Activated CD4-positive, alpha-beta memory T cell treated with anti-CD3 and anti-CD28 coated beads, Interleukin-2, amount 10 ng/mL, durations not matched to agents 7 days and 5 days (primary cell): ENCODE measurements at places on chromosomes 1 and 21.

DNA sequence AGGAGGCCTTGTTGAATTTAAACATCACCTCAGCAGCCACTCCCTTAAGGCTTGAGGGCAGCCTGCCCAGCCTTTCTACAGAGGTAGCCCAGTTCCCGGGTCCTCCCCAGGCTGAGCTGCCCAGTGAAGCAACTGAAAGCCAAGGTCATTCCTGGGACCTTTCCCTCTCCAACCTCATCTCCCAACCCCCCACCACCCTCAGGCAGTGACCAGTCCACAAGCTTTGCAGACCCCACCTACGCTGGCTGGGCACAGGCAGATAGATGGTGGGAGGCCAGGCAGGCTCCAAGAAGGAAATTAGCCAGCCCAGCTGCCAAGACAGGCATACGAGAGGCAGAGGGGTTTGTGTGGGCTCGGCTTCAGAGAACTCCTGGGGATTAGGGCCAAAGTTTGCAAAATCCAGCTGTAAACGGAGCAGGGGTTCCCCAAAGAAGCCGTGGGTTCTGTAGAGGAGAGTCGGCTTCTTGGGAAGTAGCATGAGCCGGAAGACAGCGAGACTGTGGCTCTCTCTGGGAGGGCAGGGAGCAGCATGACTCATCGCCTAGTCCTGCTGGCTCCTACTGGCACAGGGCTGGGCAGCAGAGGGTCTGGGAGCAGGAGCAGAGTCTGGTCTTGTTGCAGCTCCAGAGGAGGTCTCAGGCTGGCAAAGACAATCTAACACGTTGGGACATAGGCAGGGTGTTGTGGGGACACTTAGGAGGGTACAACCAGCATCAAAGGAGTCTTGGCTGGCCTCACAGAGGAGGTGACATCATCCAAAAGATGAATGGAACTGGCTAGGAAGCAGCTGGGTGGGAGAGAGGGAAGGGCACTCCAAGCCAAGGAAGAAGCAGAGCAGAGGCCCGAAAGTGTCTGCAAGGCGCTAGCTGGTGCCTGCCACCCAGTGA, 2.8 kb upstream of the ZC3H12A start:
- H3K4me3 ChIP-seq = no peak overlapping the region
- no peak overlapping the region for H3K27ac ChIP-seq
- H3K27me3 ChIP-seq = no peaks in the 10 kb centered on the region
- DNase-seq = no peak
- peaks cover 17% of the 10 kb centered on the region for H3K36me3 ChIP-seq

- no peak overlapping the region for H3K4me3 ChIP-seq
- H3K27me3 ChIP-seq = peaks cover 21% of the 10 kb centered on the region
- H3K4me1 ChIP-seq = no peaks in the 10 kb centered on the region
- no peak overlapping the region for H3K27ac ChIP-seq
These were observed 20.8 kb downstream of the CAMK2N1 start for GRCh38 chr1:20465187-20465586.

DNA sequence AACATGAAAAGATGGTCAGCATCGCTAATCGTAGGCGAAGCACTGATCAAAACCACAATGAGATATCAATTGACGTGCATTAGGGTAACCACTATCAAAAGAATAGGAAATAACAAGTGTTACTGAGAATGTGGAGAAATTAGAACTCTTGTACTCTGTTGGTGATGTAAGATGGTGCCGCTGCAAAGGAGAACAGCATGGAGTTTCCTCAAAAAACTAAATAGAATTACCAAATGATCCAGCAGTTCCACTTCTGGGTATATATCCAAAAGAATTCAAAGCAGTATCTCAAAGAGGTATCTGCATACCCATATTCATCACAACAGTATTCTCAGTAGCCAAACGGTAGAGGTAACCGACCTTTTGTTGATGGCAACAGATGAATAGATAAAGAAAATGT, 8.3 kb upstream of the CD101 start:
- no peak overlapping the region for H3K27ac ChIP-seq
- peaks cover 4% of the 10 kb centered on the region for H3K27me3 ChIP-seq
- no peak for DNase-seq
- no peaks in the 10 kb centered on the region for H3K36me3 ChIP-seq
- peaks cover 9% of the 10 kb centered on the region for H3K4me1 ChIP-seq

- no peaks in the 10 kb centered on the region for H3K4me1 ChIP-seq
- peaks cover 7% of the 10 kb centered on the region for H3K27me3 ChIP-seq
- H3K27ac ChIP-seq = no peak overlapping the region
- DNase-seq = no peak
These were observed 171.4 kb upstream of the HMGB4 start for GRCh38 chr1:33692206-33693188.

- peaks cover 16% of the 10 kb centered on the region for H3K4me1 ChIP-seq
- H3K36me3 ChIP-seq = peaks cover 2% of the 10 kb centered on the region
- H3K4me3 ChIP-seq = no peak overlapping the region
- no peak overlapping the region for H3K27ac ChIP-seq
- no peak for DNase-seq
These were observed 242.8 kb downstream of the DISC1 start for GRCh38 chr1:231869364-231869763.

DNA sequence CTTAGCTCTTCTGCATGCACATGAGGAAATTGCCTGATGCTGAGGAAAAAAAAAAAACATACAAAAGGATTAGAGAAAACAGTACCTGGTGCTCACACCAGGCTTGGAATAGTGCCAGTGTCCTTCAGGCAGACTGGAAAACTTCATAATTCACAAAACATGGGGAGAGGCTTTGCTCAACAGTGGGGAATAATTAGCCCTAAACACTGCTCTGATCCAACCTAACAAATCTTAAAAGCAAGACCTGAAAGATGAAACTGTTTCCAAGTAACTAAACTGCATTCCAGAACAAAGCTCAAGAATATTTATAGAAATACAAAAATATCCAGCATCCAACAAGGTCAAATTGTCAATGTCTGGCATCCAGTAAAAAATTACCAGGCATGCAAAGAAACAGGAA, 124.8 kb downstream of the AK5 start:
- no peak for DNase-seq
- H3K4me3 ChIP-seq = no peak overlapping the region
- no peaks in the 10 kb centered on the region for H3K27me3 ChIP-seq
- H3K36me3 ChIP-seq = no peaks in the 10 kb centered on the region
- no peak overlapping the region for H3K27ac ChIP-seq
- no peaks in the 10 kb centered on the region for H3K4me1 ChIP-seq

GRCh38 chr1:168893359-168893801, 164.4 kb upstream of the DPT start:
- peaks cover 27% of the 10 kb centered on the region for H3K27me3 ChIP-seq
- H3K27ac ChIP-seq = no peak overlapping the region
- no peaks in the 10 kb centered on the region for H3K4me1 ChIP-seq
- H3K36me3 ChIP-seq = no peaks in the 10 kb centered on the region
- DNase-seq = no peak
- no peak overlapping the region for H3K4me3 ChIP-seq

DNA sequence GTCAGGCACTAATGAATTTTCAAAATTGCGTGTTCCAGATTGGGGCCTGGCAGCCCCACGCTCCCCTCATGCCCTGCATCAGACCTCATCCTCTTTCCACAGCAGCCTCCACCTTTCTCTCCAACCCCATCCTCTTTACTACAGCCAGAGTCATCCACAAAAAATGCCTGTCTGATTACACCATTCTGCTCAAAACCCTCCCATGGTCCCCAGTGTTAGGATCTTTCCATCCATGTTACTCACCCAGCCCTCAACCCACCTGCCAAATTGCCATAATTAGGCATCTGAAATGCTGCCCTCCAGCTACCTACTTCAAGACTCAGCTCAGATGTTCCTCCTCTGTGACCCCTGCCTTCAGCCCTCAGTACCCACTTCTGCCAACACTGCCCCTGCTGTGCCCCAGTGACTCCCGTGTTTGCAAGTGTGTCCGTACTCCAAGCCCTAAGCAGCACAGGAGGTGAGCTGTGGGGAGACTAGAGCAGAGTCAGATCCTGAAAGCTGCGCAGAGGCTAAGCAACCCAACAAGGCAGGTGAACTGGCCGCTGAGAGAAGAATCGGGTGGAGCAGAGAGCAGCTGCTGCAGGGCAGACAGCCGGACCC, 715 bp upstream of the ARTN start:
- H3K4me1 ChIP-seq = peaks cover 11% of the 10 kb centered on the region
- DNase-seq = no peak
- H3K36me3 ChIP-seq = no peaks in the 10 kb centered on the region
- no peak overlapping the region for H3K4me3 ChIP-seq

DNA sequence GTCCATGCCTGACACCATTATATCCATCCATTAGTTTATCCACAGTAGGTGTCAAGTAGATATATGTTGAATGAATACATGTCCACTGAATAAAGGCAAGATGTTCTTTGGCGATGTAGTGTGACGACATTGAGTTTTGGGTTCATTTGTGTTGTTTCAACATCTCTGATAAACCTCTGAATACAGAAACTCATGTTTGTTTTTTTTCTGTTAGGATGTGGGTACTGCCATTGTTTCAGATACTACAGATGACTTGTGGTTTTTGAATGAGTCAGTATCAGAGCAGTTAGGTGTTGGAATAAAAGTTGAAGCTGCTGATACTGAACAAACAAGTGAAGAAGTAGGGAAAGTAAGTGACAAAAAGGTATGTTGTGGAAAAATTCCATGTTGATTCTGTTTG, 28.1 kb downstream of the MDM4 start:
- no peak for DNase-seq
- no peaks in the 10 kb centered on the region for H3K27me3 ChIP-seq
- peaks cover 90% of the 10 kb centered on the region for H3K36me3 ChIP-seq
- H3K4me1 ChIP-seq = peaks cover 54% of the 10 kb centered on the region

DNA sequence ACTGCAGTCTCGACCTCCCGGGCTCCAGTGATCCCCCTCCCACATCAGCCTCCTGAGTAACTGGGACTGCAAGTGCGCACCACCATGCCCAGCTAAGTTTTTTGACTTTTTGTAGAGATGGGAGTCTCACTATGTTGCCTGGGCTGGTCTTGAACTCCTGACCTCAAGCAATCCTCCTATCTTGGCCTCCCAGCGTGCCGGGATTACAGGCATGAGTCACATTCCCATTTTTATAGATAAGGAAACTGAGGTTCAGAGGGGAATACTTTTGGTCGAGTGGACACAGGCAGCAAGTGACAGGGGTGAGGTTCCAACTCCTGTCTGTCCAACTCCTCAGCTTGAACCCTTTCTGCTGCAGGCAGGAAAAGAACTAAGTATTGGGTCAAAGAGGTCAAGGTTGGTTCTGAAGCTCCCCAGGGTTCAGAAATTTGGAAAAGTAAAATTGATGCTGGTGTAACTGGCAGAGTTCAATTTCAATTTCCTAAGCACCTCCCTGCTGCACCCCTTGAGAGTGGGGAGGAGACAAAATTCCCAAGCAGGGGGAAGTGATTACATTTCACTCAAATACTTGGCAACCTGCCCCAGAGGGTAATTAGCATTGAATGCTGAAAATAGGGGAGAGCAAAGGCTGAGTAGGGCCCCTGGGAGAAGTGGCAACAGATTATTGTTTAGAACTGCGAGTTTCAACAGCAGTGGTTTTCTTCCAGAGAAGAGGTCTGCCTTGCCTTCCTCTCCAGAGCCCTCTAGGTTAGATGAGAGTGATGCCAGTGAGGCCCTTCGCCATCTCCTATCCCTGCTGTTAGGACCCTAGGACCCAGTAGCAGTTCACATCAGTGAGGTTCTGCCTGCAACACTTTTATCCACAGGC, 17.5 kb upstream of the ALPL start:
- no peak overlapping the region for H3K27ac ChIP-seq
- no peak for DNase-seq
- no peaks in the 10 kb centered on the region for H3K36me3 ChIP-seq
- peaks cover 16% of the 10 kb centered on the region for H3K27me3 ChIP-seq
- no peak overlapping the region for H3K4me3 ChIP-seq

- no peak for DNase-seq
- peaks cover 1% of the 10 kb centered on the region for H3K4me1 ChIP-seq
These were observed 6.4 kb upstream of the AGL start for GRCh38 chr1:99843760-99844159.

DNA sequence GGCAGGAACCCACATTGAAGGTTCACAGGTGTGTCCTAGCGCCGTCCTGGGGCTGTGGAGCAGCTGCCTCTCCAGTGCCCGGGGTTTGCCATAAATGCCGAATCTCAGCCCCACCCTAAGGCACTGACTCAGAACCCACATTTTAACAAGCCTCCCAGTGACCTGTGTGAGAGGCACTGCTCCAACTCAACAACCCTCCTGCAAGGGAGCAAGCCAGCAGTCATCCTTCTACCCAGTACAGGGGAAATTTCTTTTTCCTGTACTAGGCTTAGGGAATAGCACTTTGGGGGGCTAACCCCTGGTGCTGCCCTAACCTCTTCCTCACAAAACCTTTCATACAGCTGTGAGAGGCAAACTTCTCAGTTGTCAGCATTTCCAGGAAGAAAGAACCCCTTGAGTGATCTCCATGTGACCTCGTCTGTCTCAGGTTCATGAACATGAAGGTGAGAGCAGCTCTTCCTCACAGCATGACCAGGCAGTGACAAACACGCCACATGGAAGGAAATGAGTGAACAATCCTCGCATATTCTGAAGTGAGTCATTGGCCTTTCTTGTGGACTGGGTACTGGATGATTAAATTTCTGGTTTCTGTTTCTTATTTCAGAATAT, 11.4 kb upstream of the BCAR3 start:
- no peaks in the 10 kb centered on the region for H3K4me1 ChIP-seq
- DNase-seq = peak; percentile 72

DNA sequence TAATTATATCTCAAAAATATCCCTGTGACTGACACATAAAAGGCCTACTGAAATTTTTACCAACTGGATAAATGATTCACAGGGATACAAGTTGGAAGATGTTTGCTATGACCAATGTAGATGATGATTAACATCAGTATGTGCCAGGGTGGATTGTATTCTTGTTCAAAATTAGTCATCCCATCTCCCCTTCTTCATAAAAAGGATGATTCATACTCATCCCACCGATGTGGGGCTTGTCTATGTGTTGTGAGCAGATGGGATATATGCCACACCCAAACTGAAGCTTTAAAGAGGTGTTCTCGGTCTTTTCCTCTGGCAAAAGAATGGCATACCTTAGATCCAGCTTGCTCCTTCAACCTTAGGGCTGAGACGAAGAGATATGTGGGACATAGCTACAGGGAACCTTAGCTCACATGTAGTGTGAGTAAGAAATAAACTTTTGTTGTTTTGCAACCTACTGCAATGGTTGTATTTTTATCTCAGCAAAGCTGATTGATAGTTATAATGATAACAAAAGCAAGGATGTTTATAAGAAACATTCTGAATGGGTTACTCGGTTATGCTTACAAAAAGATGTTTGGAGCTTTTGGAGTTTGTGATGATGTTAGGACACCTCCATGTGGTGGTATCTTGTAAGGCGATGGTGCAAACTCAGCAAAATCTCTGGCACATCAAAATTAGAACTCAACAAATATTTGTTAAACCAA, 29.4 kb downstream of the SPATA17 start:
- H3K27me3 ChIP-seq = no peaks in the 10 kb centered on the region
- no peak overlapping the region for H3K27ac ChIP-seq
- H3K4me3 ChIP-seq = no peak overlapping the region
- no peaks in the 10 kb centered on the region for H3K4me1 ChIP-seq

DNA sequence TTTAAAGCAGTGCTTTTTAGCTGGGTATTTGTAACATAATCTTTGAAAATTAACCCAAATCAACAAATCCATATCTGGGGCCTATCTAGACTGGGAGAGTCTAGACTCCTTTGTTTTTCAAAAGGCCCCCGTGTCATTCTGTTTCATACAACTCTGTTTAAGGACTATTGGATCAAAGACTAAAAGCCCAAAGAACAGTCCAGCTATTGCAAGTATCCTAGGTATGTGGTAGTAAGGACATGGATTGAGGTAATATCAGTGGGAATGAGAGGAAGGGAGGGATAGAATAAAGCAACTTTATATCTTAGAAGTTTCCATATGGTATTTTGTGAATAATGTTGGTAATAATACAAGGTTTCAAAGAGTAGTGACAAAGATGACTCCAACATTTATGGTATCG, 18.2 kb downstream of the KIF1B start:
- no peak overlapping the region for H3K4me3 ChIP-seq
- H3K4me1 ChIP-seq = peaks cover 10% of the 10 kb centered on the region
- no peak overlapping the region for H3K27ac ChIP-seq
- DNase-seq = no peak
- H3K27me3 ChIP-seq = no peaks in the 10 kb centered on the region
